A673 (cell line): ENCODE measurements at places on chromosomes 13 and 19. TPM values are rescaled to one million over a fixed set of nuclear protein-coding genes. Genes with fewer than 3 reads are reported as not detected.

POSTN gene
- 1.8 and 3.2 TPM in 2 replicates for total RNA-seq

ZGLP1 gene
- total RNA-seq = 7.2 TPM in 2 replicates

- no peak for DNase-seq
Measured at GRCh38 chr19:17074634-17075034, 618 bp downstream of the HAUS8 start.

- no peak for DNase-seq
Measured at GRCh38 chr19:6233827-6234511, 45.8 kb downstream of the MLLT1 start.

HS6ST3 gene
- not detected in 2 replicates for total RNA-seq

DNA sequence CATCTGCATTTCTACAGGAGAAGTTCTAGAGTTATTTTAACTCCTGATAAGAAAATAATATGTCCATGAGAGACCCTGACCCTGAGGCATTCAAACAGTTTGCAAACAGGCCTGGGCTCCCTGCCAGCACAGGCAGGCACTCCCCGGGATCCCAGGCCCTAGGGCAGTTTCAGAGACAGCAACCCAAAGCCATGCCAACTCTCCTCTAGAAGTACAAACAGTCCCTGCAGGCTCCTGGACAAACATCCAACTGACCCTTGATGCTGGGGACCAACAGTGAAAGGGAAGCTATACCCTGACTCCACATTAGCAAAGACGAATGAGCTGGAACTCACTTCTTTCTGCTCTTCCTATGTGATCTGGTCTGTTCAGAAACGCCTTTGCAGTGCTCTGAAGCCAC is 44.8 kb downstream of the CCDC70 start:
- DNase-seq = no peak
